ENCODE measurements at places on chromosomes 2 and 18. TPM values are rescaled to one million over a fixed set of nuclear protein-coding genes. Genes with fewer than 3 reads are reported as not detected.

DNA sequence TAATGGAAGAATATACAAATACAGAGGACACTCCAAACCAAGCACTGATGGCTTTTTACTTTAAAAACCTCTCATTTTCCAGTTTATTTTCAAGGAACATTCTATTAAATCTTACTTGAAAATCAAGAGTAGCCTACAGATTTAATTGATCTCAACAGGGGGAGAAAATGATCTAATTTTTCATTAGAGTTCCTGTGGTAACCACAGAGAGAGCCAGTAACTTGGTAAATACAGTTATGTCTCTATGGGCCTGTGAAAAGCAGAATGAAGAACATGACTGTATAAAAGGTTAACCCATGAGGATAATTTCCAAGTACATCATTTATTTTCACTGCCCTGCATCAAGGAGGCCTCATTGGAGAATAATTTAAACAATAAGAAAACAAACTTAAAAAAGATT is 39.8 kb upstream of the ITPRID2 start:
- no peak for DNase-seq

- no peak for DNase-seq
Measured at GRCh38 chr18:46411867-46412690, 244.9 kb downstream of the LOXHD1 start.

ADAM17 gene
- 50.5 TPM for total RNA-seq

DNA sequence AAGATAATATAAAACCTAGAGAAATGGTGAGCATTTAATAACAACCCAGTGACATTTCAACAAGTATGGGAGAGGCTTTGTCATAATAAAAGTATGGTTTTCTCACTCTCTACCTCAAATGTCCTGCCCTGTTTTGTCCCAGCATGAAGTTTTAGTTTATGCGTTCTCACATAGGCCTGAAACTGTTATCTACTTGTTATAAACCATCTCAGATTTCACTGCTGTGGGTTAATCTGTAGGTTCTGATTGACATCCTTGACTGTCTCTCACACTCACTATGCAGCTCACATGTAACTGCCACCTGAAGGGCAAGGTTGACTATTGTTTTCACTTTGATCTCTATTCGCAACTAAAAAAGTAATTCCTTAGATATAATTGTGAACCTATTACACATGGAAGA is 44.9 kb downstream of the ZEB2 start:
- DNase-seq: no peak

GRCh38 chr2:106184857-106185256 is 9.2 kb downstream of the UXS1 start:
- no peak for DNase-seq

KLHL41 gene
- 0.28 TPM for total RNA-seq

- DNase-seq: no peak
Measured at GRCh38 chr2:60759654-60760053, 3.6 kb downstream of the PAPOLG start.

DNA sequence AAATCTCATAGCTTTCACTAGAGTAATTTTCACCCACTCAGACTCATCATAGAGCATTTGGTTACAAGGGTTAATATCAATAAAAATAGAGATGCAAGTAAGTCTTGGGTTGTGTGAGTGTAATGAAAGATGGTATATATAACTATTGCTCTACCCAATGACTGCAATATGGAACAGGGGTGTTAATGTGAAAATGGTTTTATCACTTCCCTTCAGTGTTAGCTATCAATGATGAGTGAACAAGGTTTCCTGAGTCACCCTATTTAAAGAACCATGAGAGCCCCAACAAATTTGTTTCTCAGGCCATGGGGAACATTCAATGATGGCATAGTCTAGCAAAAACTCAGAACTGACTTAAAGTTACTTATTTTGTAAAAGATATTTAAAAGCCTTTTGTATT is 1133.6 kb upstream of the ZEB2 start:
- no peak for DNase-seq

- no peak for DNase-seq
Measured at GRCh38 chr2:121362774-121363173, 77.8 kb upstream of the TFCP2L1 start.

Data from pulmonary artery endothelial cell (primary cell).